Large intestine (tissue), 12 donors: ENCODE measurements at places on chromosomes 3 and 15. TPM values are rescaled to one million over a fixed set of nuclear protein-coding genes. Genes with fewer than 3 reads are reported as not detected.

- DNase-seq: no peak
Measured at GRCh38 chr3:165751637-165752036, 85.6 kb downstream of the BCHE start.

DNA sequence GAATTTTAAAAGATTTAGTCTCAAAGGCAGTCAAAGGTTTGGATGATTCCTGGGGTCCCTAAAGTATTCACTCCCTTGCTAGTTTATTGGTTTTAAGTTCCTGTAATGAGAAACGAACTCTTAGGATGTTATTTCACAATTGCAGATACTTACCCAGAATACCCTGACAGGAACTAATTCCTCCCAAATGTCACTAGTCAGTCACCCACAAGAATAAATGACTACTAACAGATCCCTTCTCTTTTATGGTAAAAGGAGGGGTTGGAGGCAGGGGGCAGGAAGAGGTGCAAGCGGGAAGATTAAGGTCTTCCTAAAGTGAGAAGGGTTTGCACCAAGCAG, 174.2 kb upstream of the SLC2A2 start:
- DNase-seq: no peak

DNA sequence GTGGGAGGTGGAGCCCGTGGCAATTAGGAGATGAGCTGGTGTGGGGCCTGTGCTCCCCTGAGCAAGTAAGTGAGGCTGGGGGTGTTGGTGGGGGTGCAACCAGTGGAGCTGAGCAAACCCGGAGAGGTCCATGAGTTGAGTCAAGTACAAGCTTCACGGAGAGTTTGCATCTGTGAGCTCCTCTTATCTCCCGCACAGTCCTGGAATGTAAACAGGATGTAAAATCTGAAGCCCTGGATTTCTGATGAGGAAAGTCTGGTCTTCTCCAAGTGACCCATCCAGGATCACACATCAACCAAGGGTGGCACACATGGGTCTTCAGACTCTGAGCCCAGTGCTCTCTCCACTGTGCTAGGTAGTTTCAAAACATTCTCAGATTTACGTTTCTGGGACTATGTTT, 67.8 kb downstream of the LSM3 start:
- no peak for DNase-seq

- DNase-seq: no peak
Measured at GRCh38 chr3:128196647-128197046, 43.4 kb downstream of the EEFSEC start.

- DNase-seq: peak; percentile 19
Measured at GRCh38 chr3:161560008-161560637, 63.5 kb downstream of the OTOL1 start.

GRCh38 chr3:162938083-162938482, 1441.5 kb downstream of the OTOL1 start:
- DNase-seq: no peak

Gene GOLIM4
- polyA plus RNA-seq: 94.8 TPM

GRCh38 chr3:60096403-60096802, 1046.6 kb upstream of the CFAP20DC start:
- no peak for DNase-seq

- DNase-seq: no peak
Measured at GRCh38 chr3:22450786-22451400, 699.9 kb upstream of the ZNF385D start.

Gene VEPH1
- 0.63 TPM for polyA plus RNA-seq

DNA sequence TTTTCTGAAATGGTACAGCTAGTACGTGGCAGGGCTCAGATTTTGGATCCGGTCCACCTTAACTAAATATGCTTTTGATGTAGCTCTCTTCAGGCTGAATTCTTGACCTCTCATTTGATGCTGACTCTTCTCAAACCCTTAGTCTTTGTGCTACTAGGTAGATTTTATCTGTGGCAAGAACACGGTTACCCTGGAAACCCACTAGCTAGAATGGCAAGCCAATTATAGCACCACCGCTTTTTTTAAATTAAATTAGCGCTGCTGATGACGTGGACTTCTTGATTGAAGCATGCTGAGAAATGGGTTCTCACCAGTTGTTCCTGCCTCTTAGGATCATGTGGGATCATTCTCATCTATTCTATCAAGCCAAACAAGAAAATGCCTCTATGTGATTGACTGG, 421.5 kb downstream of the LPP start:
- DNase-seq: no peak

Gene CDCP1
- 25.5 TPM for polyA plus RNA-seq

DNA sequence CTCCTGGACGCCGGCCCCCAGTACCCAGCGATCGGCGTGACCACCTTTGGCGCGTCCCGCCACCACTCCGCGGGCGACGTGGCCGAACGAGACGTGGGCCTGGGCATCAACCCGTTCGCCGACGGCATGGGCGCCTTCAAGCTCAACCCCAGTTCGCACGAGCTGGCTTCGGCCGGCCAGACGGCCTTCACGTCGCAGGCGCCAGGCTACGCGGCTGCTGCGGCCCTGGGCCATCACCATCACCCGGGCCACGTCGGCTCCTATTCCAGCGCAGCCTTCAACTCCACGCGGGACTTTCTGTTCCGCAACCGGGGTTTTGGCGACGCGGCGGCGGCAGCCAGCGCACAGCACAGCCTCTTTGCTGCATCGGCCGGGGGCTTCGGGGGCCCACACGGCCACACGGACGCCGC, 956 bp downstream of the ZIC1 start:
- no peak for DNase-seq

Gene GOLGA6L7
- polyA plus RNA-seq: 0.18 TPM

Gene CHST2
- 5.0 TPM for polyA plus RNA-seq

Gene CACNA2D2
- 7.5 TPM for polyA plus RNA-seq

GRCh38 chr3:48222616-48223513, at the start of gene CAMP:
Gene CAMP, plus strand, starts transcription at chr3:48223495. Its CDS starts 17 bp downstream, at chr3:48223512.
- DNase-seq: no peak

Gene FANCD2OS
- not detected for polyA plus RNA-seq
